Right atrium auricular region (tissue), 2 donors: ENCODE measurements at places on chromosomes 4 and X. TPM values are rescaled to one million over a fixed set of nuclear protein-coding genes. Genes with fewer than 3 reads are reported as not detected.

DNA sequence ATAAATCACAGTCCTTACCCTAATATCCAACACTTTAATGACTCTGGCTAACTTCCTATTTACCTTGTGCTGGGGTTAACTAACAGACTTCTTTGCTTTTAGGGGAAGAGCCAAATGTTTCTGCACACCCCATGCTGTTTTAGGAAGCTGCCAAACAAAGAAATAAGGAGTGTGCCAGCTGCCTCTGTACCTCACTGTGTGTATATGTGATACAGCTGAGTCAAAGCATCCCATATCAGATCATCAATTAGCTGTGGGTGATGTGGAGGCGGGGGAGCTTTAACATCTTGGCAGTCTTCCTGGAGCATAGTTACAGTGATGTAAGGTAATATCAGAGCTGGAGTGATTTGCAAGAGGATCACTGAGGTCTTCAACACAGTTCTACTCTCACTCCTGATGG, 95.4 kb downstream of the COL25A1 start:
- H3K27ac ChIP-seq: no peak overlapping the region
- no peaks in the 10 kb centered on the region for H3K27me3 ChIP-seq
- no peaks in the 10 kb centered on the region for H3K36me3 ChIP-seq

- no peak overlapping the region for H3K27ac ChIP-seq
- no peaks in the 10 kb centered on the region for H3K4me1 ChIP-seq
- no peak for DNase-seq
These were observed 24.4 kb downstream of the NAF1 start for GRCh38 chr4:163142246-163142645.

DNA sequence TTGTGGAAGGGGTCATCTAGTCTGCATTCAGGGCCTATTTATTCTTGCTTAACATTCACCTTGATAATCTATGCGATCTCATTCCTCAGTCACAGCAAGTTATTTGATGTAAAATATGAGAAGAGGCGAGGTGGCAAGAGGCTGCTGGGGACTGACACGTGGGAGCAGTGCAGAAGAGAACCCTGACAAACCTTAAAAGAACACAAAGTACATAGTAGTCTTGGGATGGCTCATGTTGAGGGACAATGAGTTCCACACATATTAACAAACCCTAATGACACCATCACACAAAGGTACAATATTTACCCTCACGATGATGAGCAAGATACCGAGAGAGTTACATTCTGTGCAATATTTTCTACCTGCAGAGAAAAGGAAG, 57.5 kb downstream of the MAML3 start:
- H3K27me3 ChIP-seq: no peaks in the 10 kb centered on the region
- peaks cover 79% of the 10 kb centered on the region for H3K4me1 ChIP-seq
- no peaks in the 10 kb centered on the region for H3K36me3 ChIP-seq
- H3K4me3 ChIP-seq: no peak overlapping the region
- H3K27ac ChIP-seq: peak overlapping the region; percentile 67

GRCh38 chrX:104419211-104419610, 146.8 kb upstream of the IL1RAPL2 start:
- H3K27ac ChIP-seq: no peak overlapping the region
- no peaks in the 10 kb centered on the region for H3K36me3 ChIP-seq
- DNase-seq: no peak
- H3K4me1 ChIP-seq: no peaks in the 10 kb centered on the region
- no peaks in the 10 kb centered on the region for H3K27me3 ChIP-seq
- no peak overlapping the region for H3K4me3 ChIP-seq

GRCh38 chrX:7254144-7254543, 106.2 kb upstream of the PUDP start:
- H3K4me1 ChIP-seq: no peaks in the 10 kb centered on the region
- no peak overlapping the region for H3K4me3 ChIP-seq
- H3K27ac ChIP-seq: no peak overlapping the region
- H3K36me3 ChIP-seq: no peaks in the 10 kb centered on the region
- no peaks in the 10 kb centered on the region for H3K27me3 ChIP-seq

GRCh38 chr4:33411182-33411581, 2691.0 kb downstream of the PCDH7 start:
- H3K4me3 ChIP-seq: no peak overlapping the region
- H3K4me1 ChIP-seq: no peaks in the 10 kb centered on the region
- H3K36me3 ChIP-seq: no peaks in the 10 kb centered on the region
- H3K27me3 ChIP-seq: no peaks in the 10 kb centered on the region

DNA sequence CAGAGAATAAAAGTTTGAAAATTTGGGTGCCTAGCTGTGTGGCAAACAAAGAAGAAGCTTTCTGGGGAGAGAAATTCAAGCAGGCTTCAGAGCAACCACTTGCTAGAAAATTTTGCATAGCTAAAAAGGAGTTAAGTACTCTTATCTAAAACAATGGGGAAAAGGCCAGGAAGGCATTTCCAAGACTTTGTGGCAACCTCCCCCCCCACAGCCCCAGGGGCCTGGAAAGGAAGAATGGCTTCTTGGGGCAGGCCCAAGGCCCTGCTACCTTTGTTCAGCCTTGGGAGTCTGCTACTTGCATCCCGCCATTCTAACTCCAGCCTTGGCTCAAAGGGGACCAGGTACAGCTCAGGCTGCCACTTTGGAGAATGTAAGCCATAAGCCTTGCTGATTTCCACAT, 102.2 kb downstream of the PTCHD1 start:
- no peaks in the 10 kb centered on the region for H3K27me3 ChIP-seq
- no peak overlapping the region for H3K27ac ChIP-seq
- DNase-seq: no peak
- H3K4me1 ChIP-seq: peaks cover 4% of the 10 kb centered on the region

DNA sequence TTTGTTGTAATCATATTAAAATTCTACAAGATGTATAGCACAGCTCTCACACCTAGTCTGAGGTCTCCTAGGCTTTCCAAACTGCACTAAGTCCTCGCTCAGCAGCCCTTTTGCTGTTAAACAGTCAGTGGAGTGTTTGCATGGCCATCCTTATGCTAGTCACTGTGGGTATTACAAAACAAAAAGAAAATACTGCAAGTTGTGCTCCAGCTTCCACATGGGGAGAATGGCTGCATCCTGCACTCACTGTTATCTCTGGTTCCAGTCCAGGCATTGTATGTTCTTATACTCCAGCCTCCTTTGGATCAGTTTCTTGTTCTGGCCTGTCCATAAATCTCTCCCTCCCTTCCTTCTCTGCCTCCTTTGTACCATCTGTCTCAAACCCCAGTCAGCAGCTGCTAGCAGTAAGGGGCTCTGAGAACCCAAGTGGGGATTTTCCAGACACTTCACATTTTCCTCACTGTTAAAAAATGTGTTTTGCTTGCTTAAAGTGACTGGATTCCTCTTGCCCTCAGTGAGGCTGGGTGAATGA, 38.5 kb upstream of the BMP15 start:
- H3K4me1 ChIP-seq: no peaks in the 10 kb centered on the region
- no peak for DNase-seq
- H3K27me3 ChIP-seq: no peaks in the 10 kb centered on the region
- no peak overlapping the region for H3K27ac ChIP-seq
- H3K4me3 ChIP-seq: no peak overlapping the region

DNA sequence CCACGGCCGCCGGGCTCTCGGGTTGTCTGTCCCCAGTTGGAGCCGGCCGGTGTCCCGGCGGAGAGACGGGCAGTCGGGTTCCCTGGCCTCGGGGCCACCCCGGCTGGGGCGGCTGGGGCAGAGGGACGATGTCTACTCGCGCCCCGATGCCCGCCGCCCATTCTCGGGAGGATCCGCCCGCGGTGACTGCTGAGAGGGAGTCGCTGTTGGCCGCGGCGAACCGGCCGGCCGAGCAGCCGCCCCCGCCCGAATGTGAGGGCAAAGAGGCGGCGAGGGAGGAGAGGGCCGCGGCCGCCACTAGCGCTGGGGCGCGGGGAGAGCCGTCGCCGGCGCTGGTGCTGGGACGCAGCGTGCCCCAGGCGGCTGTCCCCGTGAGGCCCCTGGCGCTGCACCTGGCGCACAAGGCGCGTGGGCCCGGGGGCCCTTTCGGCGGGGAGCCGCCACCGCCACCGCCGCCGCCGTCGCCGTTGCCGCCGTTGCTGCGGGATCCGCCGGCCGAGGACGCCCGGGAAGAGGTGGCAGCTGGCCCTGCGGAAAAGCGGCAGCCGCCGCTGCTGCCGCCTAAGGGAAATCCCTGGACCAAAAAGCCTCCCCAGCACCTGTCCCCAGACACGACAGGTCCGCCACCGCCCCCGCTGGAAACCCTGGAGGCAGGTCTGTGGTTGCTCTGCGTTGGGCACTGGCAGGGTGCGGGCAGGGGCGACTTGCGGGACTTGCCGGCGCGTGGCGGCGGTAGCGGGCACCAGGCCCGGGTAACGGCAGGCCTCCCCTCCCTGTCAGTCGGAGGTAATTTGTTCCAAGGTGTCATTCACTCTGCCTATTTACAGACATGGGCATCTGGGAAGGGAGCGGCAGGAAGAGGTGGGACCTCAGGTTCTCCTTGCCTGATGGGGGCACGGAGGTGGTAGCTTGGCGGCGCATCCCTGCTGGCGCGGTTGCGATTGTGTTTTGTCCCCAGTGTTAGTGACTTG, 739 bp downstream of the LARP1B start:
- H3K36me3 ChIP-seq: no peaks in the 10 kb centered on the region
- peak overlapping the region; percentile 81 for H3K4me3 ChIP-seq
- DNase-seq: peak; percentile 61
- H3K27me3 ChIP-seq: no peaks in the 10 kb centered on the region

- no peak for DNase-seq
- no peaks in the 10 kb centered on the region for H3K4me1 ChIP-seq
- H3K27me3 ChIP-seq: no peaks in the 10 kb centered on the region
- no peak overlapping the region for H3K27ac ChIP-seq
- no peaks in the 10 kb centered on the region for H3K36me3 ChIP-seq
These were observed 152.9 kb downstream of the POLA1 start for GRCh38 chrX:24846550-24847150.

DNA sequence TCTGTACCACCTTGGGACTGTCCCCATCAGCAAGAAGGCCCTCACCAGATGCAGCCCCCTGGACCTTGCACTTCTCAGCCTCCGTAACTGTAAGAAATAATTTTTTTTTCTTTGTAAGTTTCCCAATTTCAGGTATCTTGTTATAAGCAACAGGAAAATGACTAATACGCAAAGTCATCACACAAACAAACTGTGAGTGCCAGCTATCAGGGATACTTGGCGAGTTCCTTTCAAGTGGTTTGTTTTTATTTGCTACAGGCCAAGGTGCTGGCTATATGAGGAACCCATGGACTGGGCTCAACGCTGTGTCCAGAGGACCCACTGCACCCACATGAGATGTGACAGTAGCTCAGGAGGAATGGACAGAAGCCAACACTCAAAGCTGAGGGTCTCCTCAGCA, 11.5 kb upstream of the GPM6B start:
- no peaks in the 10 kb centered on the region for H3K4me1 ChIP-seq
- H3K27me3 ChIP-seq: no peaks in the 10 kb centered on the region
- DNase-seq: no peak
- no peaks in the 10 kb centered on the region for H3K36me3 ChIP-seq

DNA sequence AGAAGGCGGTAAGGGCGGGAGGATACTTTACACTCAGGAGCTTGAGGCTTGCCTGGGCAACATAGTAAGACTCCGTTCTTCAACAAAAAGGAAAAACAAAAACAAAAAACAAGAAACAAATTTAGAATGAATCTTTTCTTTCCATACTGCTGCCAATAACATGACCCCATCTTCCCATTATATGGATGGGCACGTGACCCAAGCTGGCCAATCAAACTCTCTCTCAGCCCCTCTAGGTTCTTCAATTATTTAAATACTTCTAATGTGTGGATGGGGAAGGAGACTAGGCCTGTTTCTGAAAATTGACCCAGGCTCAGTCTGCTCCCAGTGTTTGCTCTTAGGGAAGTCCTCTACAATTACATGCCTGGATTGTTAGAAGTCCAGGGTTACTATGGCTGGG, 22.2 kb upstream of the ATP6AP2 start:
- no peak overlapping the region for H3K4me3 ChIP-seq
- no peaks in the 10 kb centered on the region for H3K27me3 ChIP-seq

- no peak overlapping the region for H3K4me3 ChIP-seq
- H3K4me1 ChIP-seq: no peaks in the 10 kb centered on the region
- DNase-seq: no peak
- H3K27me3 ChIP-seq: no peaks in the 10 kb centered on the region
- no peaks in the 10 kb centered on the region for H3K36me3 ChIP-seq
These were observed 175.1 kb upstream of the KIT start for GRCh38 chr4:54482529-54483200.

GRCh38 chr4:158801066-158801465, 32.2 kb downstream of the FNIP2 start:
- H3K27me3 ChIP-seq: no peaks in the 10 kb centered on the region
- H3K4me3 ChIP-seq: no peak overlapping the region
- no peaks in the 10 kb centered on the region for H3K4me1 ChIP-seq
- no peaks in the 10 kb centered on the region for H3K36me3 ChIP-seq
- DNase-seq: no peak

DNA sequence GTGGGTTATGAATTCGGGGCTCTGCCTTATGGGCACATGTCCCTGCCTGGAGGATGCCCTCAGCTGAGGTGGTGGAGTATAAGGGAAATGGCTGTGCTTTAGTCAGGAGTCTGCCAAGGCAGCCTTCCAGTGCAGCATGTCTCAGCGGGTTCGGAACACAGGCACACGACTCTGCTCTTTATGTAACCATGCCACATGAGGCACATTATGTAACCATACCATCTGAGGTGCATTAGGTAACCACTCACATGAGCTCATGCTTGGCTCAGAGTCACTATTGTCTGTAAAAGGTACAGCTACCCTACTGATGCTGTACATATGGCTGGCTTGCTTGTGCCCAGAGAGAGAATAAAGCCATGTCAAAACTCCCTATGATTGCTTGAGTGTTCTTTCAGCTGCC, 723.6 kb downstream of the TRAM1L1 start:
- H3K4me3 ChIP-seq: no peak overlapping the region
- H3K27ac ChIP-seq: no peak overlapping the region
- no peaks in the 10 kb centered on the region for H3K4me1 ChIP-seq
- no peaks in the 10 kb centered on the region for H3K36me3 ChIP-seq
- H3K27me3 ChIP-seq: no peaks in the 10 kb centered on the region
- no peak for DNase-seq

- no peaks in the 10 kb centered on the region for H3K27me3 ChIP-seq
- H3K36me3 ChIP-seq: no peaks in the 10 kb centered on the region
- H3K27ac ChIP-seq: no peak overlapping the region
- H3K4me1 ChIP-seq: no peaks in the 10 kb centered on the region
- DNase-seq: no peak
- no peak overlapping the region for H3K4me3 ChIP-seq
These were observed 960.5 kb downstream of the RPA4 start for GRCh38 chrX:97844161-97844560.

GRCh38 chr4:786861-787300, 39.0 kb downstream of the CPLX1 start:
- H3K27ac ChIP-seq: peak overlapping the region; percentile 53
- peaks cover 14% of the 10 kb centered on the region for H3K27me3 ChIP-seq
- H3K4me1 ChIP-seq: no peaks in the 10 kb centered on the region
- no peak for DNase-seq

DNA sequence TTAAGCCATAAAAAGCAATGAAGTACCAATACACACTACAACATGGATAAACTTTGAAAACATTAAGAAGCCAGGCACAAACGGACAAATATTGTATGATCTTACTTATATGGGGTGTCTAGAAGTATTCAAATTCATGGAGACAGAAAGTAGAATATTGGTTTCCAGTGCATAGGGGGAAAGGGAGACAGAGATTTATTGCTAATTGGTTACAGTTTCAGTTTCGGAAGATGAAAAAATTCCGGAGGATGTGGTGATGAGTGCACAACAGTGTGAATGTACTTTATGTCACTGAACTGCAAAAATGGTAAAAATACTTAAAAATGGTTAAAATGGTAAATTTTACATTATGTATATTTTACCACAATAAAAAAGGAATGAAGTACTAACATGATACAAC, 5.1 kb upstream of the PRDX4 start:
- no peak overlapping the region for H3K27ac ChIP-seq
- H3K4me1 ChIP-seq: no peaks in the 10 kb centered on the region
- H3K4me3 ChIP-seq: no peak overlapping the region
- H3K27me3 ChIP-seq: no peaks in the 10 kb centered on the region

The CAPN6 gene
- total RNA-seq: 1.5 TPM

The ING2 gene
- 4.6 TPM for total RNA-seq

The CPZ gene
- total RNA-seq: 0.90 TPM

The NDNF gene
- total RNA-seq: 0.51 TPM

The SHOX gene
- total RNA-seq: not detected

The HSFX2 gene
- total RNA-seq: 0.79 TPM

The CFI gene
- 30.4 TPM for total RNA-seq

The SSX4 gene
- not detected for total RNA-seq
